Activated T-helper 1 cell treated with Interleukin-2 at 50 U/mL for 16 hours (primary cell): ENCODE measurements at places on chromosomes 11 and 22.

DNA sequence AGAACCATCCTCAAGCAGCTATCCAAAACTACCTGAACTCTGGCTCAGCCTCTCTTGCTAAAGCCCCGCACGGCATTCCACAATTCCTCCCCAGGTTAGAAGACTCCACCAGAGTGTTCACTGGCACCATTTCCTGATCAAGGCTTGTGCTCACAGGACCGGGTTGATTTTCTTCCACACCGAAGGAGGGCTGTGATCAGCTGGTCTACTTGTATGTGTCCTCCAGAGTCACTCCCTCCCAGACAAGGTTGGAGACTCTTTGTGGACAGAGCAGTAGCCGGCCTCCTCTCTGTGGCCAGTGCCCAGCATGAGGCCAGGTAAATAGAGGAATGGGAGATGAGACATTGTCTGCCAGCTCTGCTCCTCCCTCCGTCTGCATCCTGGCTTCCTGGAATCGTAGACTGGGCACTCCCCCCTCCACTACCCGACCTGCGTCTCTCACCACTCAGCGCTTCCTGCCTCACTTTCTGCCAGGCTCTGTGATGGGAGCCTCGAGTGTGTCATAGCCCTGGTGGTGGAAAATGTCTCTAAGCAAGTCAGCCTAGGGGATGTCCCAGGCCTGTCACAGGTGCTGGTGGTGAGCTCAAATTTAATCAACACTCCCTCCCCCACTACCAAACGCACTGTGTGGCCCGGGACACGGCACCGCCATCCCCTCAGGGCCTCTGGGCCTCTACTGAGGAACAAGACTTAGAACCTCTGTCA is 12.5 kb upstream of the TMPRSS6 start:
- peak; percentile 86 for DNase-seq

DNA sequence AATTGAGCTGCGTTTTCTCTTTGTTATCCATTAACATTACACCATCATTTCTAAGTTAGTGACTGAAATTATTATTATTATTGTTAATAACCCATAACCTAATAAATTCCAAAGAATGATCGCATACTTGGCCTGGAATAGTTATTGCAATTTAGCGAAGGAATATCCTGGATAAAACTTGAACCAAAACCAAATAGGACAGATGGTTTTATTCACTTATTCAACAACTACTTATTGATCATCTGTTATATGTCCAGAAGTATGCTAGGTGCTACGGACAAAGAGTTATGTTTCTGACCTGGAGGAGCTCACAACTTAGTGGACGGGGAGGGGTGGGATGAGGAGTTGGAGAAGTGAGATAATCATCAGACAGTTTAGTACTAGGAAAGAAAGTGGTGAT is 44.8 kb upstream of the ARHGAP20 start:
- DNase-seq, result no peak

DNA sequence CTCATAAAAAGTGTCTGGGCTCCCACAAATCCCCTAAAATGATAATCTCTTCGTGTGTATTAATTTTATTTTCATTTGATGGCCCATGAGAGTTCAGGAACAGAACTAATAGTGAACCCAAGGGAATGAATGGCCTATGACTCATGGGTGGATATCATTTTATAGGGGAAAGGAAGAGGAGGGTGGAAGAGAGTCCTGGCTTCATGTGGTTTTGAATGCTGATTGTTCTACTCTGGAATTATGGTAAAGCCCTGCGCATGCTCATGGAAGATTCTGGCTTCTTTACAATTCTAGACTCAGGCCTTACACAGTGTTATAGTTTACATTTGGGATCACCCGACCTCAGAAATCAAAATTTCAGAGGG is 35.2 kb downstream of the MAML2 start:
- no peak for DNase-seq

- no peak for DNase-seq
Observed at GRCh38 chr11:96065379-96065778, 141.5 kb upstream of the MTMR2 start.

- no peak for DNase-seq
Observed at GRCh38 chr22:33569018-33569417, 351.3 kb downstream of the LARGE1 start.

DNA sequence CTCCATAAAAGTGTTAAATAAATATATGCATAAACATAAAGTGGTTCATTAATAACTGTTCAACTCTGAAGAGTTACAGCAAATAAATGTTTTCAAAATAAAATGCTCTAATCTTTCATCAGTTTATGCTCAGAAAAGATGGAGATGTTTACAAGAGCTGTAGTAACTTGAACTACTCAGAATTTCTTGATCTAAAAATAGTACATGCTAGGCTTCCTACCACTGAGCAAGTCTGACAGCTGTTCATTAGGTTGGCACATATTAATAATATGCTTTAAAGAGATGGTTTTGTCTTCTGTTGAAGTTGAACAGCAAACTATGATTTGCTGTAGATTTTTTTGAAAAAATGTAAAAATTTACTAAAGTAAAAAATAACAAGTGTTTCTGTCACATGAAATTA is 10.8 kb upstream of the SLN start:
- no peak for DNase-seq

GRCh38 chr11:65489035-65489705 is 9.7 kb upstream of the MALAT1 start:
- no peak for DNase-seq

DNA sequence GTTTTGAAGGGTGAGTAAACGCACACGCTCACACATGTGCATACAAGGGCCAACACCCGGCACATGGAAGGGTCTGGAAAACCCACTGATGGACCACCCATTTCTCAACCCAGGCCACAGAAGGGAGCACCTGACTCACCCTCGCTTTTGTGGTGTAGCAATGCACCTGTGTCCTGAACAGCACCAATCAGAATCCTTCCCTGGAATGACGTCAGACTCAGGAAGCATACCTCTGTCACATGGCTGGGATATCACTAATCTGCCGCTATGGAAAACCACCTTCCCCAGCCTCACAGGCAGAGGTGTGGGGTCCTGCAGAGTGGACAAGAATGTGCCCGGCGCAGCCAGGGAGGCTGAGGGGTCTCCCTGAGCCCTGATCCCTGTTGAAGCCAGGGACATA is 9.0 kb upstream of the OSM start:
- no peak for DNase-seq

DNA sequence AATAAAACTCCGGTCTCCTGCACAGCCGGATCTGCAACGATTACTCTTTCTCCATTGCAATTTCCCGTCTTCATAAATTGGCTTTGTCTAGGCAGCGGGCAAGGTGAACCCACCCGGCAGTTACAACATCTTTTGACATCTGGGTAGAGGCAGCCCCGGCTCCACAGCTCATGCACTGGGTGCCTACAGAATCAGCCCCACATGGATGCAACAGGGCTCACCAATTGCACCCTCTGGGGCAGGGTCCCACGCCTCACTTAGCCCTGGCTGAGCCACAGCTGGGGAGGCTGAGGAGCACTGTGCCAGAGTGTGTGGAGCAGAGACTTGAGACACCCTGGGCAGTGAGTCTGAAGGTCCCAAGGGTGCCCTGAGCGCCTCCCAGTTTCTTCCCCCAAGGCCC is 710.2 kb downstream of the TBC1D22A start:
- no peak for DNase-seq

DNA sequence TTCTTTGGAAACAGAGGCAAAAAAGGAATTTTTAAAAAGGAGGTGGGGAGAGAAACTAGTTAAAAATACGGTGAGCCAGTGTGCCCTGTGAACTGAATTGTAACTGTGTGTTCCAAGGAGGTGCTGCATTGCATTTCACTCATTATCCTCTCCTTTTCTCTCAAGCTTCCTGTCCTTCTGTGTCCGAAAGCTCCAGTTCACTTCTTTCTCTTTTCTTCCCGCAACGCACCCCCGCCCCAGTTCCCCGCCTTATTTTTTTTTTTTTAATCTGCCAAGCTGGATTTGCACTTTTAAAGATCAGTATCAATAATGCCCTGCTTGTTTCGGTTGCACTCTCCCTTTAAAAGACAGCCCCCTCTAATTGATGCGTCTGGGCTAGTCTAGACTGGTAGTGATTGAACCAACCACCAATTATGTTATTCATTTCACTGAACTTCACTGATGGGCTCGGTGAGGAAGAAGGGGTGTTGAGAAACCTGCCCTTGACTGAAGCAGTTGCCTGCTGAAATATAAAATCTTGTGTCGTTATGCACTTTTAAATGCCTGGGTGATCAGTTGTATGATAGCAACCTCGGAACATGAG is 18.5 kb downstream of the BLID start:
- DNase-seq, result no peak

DNA sequence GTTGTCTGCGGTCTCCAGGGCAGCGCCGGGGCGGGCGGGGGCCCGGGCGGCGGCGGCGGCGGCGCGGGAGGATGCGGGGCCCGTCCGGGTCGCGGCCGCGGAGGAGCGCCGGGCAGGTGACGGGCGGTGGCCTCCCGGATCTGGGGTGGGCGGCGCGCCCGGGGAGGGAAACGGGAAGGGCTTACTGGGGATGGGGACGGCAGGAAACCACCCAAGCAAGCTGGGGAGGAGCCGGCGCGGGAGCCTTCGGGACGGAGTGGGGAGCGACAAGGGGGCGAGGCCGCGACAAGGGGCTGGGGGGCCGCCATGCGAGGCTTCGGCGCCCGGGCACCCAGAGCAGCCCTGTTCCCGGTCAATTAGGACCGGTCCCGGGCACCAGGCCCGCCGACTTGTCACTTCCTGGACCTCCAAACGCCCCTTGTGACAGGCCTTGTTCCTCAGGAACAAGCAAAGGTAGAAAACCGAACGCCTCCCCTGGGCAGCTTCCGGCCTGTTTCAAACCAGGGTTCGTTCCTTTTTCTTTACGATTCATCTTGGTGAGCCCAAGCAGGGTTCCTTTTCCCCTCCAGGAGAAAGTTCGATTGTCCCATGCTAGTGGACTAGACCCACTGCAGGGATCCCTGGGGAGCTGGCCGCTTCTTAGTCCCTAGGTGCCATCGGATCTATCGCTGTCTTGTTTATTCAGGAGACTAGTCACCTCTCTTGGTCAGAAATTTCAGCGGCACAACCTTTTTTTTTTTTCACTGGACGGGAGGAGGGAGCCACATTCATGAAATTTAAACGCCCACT is 492 bp downstream of the JHY start:
- DNase-seq, result peak; percentile 29

GRCh38 chr11:33334627-33335026 is 77.4 kb downstream of the HIPK3 start:
- DNase-seq, result no peak

DNA sequence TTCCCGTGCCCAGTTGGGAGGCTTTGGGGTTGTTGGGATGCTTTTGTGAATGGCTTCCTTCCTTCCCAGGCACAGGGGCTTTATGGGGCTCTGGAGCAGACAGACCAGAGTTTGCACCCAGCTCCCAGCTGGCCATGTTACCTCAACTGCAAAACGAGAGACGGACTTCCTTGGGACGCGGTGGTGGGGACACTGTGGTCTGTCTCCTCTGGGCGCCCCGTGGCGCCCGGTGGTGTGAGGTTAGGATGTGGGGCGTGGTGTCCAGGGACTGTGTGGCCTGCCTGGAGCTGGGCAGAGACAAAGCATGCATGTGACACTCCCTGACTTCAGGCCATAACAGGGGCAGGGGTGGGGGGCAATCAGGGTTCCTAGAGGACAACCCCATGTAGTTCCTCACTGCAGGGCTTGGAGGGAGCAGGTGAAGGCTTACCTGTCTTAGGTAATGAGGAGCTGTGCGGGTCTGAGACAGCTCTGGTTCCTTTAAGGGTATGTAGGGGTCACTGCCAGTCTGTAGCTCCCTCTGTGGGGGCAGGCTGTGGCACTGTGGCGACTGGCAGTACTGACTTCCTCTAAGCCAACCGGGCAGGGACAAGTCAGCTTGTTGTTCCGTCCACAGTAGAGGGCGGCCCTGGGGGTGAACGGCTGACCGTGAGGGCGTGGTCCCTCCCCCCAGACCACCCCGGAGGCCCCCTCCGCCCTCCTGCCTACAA is 14.4 kb downstream of the KCNQ1 start:
- no peak for DNase-seq

DNA sequence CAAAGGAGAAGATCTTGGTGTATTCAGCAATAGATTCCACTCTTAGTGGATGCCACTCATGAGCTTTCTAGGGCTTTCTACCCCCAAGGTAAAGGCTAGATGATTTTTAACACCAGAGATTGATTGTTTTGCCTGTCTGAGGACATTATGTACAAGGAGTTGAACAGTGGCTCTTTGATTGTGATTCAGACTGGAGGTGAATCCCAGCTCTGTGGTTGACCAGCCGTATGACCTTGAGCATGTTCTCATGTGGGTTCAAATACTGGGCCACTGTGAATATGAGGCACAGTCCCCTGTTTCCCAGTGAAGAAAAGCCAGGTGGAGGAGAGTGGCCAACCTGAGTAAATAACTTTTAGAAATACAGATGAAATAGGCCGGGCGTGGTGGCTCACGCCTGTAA is 24.0 kb upstream of the PARVB start:
- DNase-seq, result no peak

DNA sequence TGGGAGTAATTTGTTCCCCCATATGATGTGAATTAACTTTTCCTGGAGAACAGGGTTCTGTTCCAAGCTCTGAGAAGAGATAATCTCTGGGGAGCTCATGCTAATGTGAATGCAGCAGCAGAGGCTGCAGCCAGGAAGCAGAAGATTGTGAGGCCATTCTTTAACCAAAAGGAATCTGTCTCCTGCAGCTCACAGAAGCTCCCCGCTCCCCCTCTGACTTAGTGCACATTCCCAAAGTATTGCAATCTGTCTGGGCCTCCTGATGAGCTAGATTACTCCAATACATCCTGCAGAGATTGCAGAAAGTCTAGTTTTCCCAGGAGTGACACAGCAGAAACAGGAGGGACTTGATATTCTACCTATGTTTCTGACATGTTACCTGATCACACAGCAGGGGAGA is 420.6 kb upstream of the FAT3 start:
- no peak for DNase-seq
